ENCODE measurements at places on chromosomes 4 and X.

DNA sequence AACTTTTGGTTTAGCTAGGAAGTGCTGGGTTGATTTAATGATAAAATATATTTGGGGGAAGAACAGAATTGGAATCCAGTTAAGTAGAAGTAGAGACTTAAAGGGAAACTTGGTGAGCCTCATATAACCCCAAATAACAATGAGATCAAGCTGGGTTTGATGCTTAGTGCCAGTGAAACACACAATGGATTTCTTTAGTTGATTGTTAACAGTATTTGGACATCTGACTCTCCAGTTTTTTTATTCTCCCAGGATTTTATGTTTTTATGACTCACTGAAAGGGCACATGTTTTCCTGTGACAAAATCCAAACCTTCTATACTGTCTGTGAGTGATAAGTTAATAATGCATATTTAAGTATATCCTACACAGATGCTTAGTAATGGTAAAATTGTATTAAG lies 2.7 kb upstream of the NEUROG2 start:
- DNase-seq: no peak

DNA sequence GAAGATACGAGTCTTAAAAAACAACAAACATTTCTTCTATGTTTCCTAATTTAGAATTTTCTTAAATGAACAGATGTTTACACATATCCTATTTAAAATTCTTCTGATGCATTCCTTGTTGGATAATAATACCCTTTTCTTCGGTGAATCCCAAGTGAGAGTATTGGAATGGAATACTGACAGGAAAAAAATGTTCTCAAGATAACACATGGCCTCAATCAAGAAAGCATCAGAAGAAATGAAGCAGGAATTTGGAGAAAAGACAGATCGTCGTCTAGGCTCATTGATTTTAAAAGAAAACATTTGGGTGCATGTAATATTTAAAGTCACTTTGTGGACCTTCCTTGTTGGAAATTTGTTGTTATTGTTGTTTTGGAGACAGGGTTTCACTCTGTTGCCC lies 196.9 kb upstream of the ANK2 start:
- DNase-seq: no peak

DNA sequence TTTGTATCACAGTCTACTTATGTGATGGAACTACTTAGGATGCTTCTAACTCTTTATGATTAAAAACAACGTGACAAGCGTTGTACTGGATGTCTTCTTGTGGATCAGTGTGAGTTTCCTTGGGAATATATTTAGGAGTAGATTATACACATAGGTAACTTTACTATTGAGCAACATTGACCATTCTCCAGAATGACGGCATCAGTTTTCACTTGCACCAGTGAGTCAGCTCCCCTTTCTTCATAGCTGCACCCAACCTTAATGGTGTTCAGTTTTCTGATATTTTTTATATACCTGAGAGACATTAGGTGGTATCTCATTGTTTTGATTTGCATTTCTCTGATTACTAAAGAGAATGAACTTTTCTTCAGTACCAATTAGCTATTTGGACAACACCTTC lies 343.9 kb downstream of the ADGRL3 start:
- DNase-seq: no peak

DNA sequence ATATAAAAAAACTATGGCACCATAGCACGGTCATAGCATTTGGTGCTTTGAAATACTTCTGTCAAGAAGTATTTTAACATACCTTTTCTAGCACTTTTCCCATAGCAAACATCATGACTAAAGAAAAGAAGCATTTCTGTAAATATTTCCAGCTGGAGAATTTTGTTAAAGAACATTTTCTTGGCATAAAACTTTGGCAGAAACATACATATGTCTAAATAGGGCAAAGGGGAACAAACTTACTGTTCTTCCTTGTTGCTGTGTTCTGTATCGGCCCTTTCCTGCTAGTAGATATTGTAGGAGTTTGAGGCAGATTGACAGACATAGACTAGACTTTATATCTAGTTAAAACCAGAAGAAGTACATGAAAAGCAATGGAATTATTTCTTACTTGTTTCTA lies 2368.5 kb downstream of the PCDH7 start:
- DNase-seq: no peak
